ENCODE measurements at places on chromosomes 1 and 21.

- no peak for DNase-seq
These were observed 783.4 kb upstream of the BRINP3 start for GRCh38 chr1:191261111-191261510.

GRCh38 chr1:77012066-77012465 is 144.8 kb downstream of the ST6GALNAC5 start:
- DNase-seq, result no peak

GRCh38 chr1:44713321-44713781 is 17.6 kb downstream of the RNU5D-1 start:
- DNase-seq, result no peak

GRCh38 chr1:7786795-7787194 is 2.7 kb downstream of the PER3 start:
- DNase-seq, result no peak

- DNase-seq, result no peak
These were observed 7.3 kb upstream of the CAMK2N1 start for GRCh38 chr1:20493309-20493708.

DNA sequence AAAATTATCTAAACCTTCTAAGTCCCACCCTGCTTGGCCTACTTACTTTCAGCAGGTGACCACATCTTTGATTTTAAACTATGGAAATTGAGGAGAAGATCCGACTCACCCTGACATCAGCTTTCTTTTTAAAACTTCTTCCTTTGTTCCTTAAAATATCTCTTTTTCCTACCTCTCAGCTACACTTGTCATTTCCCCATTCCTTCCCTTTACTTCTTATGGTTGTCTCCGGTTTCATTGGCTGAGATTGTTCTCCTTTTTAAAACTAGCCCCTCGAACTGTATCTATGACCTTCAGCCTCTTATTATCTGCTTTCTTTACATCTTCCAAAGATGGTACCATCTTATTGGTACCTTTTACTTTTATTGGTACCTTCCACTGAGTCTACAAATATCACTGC is 87.8 kb upstream of the NRIP1 start:
- no peak for DNase-seq

GRCh38 chr1:109547463-109548320 is 723 bp upstream of the GNAI3 start:
- DNase-seq, result peak; percentile 21

DNA sequence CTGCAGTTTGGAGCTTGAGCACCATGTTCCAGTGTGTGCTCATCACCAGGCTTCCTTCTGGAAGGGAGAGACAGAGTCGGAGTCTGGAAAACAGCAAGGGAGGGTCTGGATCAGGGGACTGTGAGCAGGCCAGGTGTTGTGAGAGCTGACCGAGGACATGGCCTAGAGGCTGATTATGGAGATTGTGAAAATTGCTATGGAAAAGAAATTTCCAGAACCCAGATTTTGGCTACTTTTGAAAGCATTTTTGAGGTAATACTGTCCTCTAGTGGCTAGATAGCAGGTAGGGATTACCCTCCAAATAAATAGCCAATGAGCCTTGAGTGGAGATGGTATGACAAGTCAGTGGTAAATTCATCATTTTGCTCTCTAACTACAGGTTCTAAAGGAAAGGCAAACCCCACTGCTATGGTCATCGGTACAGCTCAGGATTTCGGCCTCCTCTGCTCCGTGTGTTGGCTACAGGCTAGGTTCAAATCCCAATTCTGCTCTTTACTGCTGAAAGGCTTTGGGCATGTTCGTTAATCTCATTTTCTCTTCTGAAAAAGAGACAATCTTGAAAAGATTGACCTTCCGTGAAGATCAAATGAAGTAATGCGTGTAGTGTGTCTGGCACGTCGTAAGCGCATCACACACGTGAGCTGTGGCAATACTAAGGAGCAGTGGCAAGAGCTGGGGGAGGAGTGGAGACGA is 1.0 kb upstream of the HAO2 start:
- no peak for DNase-seq

DNA sequence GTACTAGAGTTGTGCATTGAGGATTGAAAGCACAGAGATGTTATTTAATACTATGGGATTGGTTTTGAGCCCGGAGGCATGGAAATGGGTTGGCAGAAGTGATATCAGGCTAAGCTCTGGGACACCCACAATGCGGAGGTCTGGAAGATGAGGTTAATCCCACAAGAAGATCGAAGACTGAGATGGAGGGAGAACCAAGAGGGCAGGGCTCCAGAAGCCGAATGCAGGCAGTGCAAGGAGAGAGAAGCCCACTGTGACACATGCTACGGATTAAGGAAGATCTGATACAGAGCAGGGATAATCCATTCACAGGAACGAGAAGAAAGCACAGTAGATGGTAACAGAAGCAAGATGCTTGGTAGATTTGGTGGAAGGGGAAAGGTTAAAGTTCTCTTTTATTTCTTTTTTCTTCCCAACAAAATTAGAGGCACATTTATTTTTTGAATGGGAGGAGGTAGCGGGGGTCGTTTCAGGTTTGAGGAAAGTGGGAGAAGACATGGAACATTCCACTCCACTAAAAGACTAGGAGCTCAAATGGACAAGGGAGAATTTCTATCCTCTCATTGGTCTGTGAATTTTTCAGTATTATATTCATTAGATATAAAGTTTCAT is 113.2 kb downstream of the NCAM2 start:
- no peak for DNase-seq

DNA sequence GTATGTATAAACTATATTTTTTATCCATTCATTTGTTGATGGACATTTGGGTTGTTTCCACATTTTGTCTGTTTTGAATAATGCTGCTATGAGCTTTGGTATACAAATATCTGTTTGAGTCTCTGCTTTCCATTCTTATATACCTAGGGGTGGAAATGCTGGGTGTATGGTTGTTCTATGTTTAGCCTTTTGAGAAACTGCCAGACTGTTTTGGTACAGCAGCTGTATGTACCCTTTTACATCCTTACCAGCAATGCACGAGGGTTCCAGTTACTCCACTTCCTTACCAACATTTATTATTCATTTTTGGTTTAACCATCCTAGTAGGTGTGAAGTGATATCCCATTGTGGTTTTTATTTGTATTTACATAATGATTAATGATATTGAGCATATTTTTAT is 13.9 kb downstream of the RASAL2 start:
- no peak for DNase-seq

DNA sequence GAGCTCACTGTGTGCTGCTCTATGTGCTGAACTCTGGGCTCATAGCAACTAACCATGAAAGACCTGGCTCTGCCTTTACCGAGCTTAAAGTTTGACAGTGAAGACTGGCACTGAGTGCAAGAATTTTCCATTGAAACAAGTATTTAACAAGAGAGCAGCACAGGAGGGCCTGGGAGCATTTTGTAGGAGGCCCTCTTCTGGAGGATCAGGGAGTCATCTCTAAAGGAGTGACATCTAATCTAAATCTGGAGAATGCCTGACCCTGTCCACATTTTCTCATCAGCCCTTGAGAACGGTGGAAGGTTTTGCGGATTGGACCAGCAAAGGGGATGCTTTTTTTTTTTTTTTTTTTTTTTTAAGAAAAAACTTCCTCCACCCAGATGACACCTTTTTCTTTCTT is 150.8 kb downstream of the ROR1 start:
- DNase-seq, result no peak

GRCh38 chr21:27567381-27567780 is 600.5 kb upstream of the ADAMTS5 start:
- DNase-seq, result no peak

DNA sequence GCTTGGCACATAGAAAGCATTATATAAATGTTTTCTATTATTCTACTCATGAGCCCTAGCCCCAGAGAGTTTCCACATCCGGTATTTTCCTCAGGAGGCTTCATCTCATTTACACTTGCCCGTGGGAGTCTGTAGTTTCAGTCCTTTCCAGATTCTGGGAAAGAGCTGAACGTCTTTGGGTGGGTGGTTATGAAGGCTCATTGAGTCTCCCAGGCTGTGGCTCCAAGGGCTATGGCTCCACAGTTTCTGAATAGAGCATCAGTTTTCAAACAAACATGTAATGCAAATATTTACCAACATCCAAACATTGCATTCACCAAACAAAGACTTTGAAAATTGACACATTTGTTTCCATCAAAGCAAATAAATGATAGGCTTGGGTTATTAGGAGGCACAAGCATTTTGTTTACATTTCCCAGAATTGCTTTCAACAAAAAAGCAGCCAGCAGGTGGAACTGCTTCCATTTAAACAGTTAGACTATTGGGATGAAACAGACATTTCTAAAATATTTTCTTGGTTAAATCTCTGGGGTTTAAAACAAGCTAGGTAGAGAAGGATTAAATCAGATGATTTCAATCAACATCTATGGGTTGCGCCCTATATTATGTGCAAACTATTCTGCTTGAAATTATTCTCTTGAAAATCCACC is 1.3 kb upstream of the LEMD1 start:
- DNase-seq, result no peak

DNA sequence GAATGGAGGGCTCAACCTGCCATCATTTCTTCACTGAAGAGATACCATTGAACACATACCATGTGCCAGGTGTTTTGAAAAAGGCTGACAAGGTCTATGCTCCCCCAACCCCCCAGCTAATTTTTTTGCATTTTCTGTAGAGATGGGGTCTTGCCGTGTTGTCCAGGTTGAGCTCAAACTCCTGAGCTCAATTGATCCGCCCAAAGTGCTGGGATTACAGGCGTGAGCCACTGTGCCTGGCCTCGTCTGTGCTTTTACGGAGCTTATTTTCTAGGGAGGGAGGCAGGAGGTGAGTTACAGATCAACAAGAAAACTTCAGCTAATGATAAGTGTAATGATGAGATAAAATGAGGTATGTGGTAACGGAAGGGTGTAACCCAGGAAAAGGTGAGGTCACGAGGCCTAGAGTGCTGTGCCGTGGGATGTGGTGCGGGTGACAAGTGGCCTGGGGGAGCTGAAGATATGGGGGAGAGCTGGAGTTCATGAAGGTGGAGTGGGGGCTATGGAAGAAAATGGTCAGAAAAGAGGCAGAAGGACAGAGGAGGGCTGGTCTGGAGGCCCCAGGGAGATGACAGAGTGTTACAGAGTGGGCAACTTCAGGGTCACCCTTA is 28.2 kb downstream of the FAAH start:
- DNase-seq, result peak; percentile 41

GRCh38 chr1:94301186-94301585 is 63.8 kb upstream of the ARHGAP29 start:
- no peak for DNase-seq

- no peak for DNase-seq
These were observed 182.8 kb upstream of the NRIP1 start for GRCh38 chr21:15247613-15248012.

DNA sequence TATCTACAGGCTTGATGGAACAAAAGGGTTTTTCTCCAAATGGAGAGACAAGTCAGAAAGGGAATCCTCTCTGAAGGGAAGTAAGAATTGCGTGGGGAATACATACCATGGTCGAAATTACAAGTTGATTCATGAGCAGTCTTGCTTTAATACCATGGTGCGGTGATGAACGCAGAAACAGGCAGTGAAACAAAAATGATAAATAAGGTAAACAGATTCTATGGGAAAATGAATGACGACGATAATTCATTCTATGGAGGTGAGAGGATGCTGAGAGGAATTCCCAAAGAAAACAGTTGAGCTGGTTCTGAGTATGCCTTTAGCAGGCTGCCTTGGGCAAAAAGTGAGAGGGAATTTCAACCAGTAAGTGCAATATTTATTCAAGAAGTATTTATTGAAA is 209.4 kb upstream of the RUNX1 start:
- no peak for DNase-seq

- no peak for DNase-seq
These were observed 183.3 kb downstream of the DHRS3 start for GRCh38 chr1:12434686-12435085.

DNA sequence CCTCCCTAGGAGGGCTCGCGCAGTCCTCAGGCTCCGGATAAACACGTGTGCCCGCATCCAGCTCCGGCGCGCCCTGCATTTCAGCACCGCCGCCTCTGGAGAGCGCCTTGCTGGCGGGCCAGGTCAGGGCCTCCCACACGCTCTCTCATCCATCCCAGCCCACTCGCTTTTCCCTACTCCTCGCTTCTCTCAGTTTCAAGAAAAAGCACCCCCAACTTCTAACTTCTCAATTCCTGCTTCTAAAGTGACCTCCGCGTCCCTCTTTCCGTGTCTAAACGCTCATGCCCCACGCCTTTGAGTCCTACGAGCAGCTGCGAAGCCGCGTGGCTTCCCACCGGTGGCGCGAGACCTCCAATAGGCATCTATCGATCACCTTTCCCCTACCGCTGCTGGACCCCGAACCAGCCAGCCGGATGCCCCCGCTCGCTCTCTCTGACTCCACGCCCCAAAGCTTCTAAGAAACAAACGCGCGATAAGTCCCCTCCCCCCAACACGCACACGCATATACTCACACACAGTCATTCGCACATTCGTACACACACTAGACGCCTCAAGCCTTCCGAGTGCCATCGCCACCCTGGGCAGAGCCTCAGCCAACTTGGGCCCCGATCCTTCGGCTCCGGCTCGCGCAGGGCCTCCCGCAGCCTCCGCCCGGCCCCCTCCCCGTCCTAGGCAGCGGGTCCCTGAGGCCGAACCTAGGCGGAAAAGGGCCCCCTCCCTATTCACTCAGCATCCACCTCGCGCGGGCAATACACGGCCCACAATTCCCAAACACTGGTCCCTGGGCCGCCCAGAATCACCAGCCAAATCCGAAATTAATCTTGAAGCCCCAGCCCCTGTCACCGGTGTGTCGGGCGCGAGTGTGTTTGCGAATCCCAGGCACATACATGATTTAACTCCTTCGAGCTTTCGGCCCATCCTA is 1.1 kb downstream of the NMNAT2 start:
- DNase-seq, result peak; percentile 21

DNA sequence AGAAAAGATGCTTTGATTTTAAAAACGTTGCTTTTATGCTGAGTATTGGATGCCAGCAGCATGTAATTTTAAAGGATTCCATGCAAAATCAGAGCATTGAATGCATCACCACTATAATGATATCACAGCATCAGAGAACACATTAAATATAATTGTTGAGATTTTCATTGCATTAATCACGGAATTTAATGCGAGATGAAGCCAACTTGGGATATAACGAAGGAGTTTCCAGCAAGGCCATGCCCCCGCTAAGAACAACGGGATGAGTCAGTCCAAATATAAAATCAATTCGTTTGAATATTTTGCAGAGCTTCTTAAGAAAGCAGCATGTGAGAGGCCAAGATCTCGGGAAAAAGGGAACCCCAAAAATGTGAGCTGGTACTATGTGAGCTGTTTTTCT is 423.4 kb upstream of the CHRM3 start:
- DNase-seq, result no peak

- DNase-seq, result no peak
These were observed 128.6 kb downstream of the LHX4 start for GRCh38 chr1:180358649-180359048.

All from CD4-positive, alpha-beta T cell treated with Interleukin-21 for 1 hour (primary cell).